SK-MEL-5 (cell line): ENCODE measurements at places on chromosomes 4 and X.

- DNase-seq = no peak
These were observed 164.2 kb downstream of the MAB21L2 start for GRCh38 chr4:150746156-150746555.

DNA sequence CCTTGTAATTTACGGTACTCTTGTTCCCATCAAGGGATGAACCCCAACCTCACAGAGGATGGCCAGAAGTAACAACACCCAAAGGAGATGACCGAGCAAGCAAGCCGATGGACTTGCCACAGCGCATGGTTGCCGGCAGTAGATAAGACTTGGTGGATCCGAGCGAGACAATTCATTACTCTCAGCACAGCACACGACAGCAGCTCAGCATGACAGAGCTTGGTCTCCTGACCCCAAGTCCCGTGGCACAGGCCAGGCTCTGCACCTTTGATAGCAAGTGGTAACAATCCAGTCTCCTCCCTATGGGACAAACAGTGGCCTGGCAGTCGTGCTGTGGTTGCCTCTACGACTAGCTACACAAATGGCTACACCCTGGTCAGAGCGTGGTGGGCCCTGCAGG is 26.3 kb downstream of the RWDD4 start:
- no peak for DNase-seq

GRCh38 chr4:158729716-158730559 is 6.7 kb upstream of the PPID start:
- peak; percentile 74 for DNase-seq

DNA sequence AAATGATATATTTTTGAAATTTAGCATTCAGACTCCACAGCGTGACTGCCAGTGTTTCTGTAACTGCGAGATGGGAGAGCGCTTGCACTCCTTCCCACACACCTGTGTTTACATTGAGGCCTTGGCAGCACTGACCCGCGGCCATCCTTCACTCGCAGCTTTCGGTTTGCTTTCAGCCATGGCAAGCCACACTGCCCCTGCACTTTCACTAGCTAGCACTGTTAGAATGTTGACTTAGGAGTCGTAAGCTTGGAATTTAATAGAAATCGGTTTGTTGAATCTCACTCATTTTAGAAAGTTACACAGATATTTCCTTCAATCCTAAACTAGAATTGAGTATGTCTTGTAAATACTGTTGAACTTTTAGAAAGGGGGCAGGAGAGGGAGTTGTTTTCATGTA is 136.2 kb downstream of the CFAP299 start:
- DNase-seq = no peak

- no peak for DNase-seq
These were observed 84.0 kb upstream of the HPF1 start for GRCh38 chr4:169841776-169842175.

DNA sequence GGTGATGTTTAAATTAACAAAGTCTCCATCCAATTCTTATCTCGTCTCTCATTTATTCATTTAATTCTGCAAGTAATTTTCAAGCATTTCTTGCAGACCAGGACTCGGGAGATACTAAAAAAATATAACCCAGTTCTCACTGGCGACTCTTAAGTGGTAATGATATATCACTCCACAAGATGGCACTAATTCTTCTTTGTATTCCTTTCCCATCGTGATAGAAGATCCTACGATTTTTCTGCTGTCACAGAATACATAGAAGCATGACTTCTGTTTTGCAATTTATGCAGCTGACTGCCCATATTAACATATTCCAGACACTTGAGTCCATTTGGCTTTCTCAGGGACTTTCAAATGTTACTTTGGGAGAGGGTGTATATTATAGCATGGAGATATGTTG is 64.0 kb upstream of the FGF13 start:
- peak; percentile 51 for DNase-seq

DNA sequence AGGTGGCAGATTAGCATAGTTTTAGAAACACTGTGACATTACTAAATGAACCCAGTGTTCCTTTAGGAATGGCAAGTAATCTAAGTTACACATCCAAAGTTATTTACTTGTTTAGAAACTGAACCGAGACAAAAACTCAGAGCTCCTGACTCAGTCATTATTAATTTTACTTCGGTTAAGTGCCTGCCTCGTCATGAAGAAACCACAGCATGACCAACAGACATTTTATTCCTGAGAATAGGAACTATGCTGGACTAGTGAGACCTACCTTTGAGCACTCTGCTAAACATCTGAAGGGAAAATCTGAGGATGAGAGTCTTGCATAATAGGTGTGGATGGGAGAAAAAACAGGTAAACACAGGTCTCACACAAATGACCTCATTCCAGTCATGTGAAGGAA is 2.5 kb downstream of the BEX1 start:
- no peak for DNase-seq

GRCh38 chr4:19944251-19944650 is 307.5 kb upstream of the SLIT2 start:
- DNase-seq = no peak

GRCh38 chrX:120999413-120999812 is 13.9 kb upstream of the CT47A1 start:
- no peak for DNase-seq

GRCh38 chr4:21949073-21949457 is 493 bp upstream of the KCNIP4 start:
- DNase-seq = no peak

- DNase-seq = no peak
These were observed 78.7 kb upstream of the TET2 start for GRCh38 chr4:105067946-105068345.

- no peak for DNase-seq
These were observed 62.4 kb downstream of the RPS6KA3 start for GRCh38 chrX:20204351-20204750.

DNA sequence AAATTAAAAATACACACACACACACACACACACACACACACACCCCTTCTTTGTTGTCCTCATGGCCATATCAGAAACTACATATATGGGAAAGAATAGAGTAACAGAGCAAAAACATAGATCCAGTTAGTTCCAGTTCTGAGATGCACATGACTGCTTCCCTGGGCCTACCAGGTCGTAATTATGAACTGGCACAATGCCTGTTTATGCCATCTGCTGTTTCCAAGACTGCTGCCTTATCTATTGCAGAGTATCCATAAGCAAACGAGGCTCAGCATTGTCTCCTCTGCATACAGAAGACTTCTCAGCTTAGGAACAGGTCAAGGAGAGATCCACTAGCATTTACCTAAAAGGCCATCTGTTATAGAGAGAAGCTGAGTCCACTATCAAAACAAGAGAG is 789.0 kb downstream of the TECRL start:
- DNase-seq = no peak

DNA sequence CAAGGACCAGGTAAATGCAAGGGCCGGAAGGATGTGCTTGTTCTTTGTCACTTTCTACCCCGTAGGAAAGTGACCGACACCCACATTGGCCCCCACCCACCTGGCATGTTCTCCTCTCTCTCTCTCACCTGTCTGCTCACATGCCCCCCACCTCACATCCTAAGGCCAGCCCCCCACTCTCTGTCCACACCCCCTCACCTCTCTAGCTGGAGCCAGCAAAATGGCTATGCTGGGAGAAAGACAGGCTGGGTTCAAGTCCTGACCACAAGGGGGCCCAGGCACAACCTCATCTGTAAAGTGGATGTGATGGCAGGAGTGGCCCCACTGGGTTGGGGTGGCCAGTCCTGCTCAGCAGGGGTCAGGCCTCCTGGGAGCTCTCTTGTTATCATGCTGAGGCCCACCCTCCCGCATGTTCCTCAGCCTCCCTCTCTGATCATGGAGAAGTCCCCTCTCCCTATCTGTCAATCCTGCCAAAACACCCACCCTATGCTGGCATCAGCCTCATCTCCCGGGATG is 1.7 kb upstream of the PPP2R2C start:
- DNase-seq = peak; percentile 32

DNA sequence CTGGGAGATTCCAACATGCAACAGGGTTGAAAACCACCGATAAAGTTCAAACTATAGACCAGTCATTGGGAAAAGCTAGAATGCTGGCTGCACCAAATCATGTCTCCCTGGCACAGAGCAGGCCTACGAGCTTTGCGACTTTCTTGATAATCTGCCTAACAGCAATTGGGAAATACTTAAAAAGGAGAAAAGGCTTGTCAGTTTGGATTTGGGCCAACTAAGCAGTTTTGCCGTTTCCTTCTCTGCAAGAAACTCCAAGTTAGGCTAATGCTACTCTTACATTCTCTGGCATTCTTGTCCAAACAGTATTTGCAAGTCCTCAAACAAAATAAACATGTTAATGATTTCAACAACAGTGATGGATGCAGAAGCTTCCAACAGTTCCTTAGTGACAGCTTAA is 87.9 kb downstream of the PDK3 start:
- no peak for DNase-seq

DNA sequence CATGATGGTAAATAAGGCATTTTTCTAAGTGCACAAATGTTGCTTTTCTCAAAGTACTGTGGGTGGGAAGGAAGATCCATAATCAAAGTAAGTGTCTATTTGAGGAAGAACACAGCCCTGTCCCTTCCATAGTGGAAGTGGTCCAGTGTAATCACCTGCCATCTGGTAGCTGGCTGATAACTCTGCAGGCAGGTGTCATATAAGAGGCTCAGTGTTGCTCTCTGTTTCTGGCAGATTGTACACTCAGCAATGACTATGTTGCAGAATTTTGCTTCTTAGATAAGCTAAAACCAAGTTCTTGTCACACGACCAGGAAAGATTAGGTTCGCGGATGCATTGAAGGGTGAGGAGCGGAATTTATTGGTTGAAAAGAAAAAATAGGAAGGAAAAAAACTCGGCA is 20.9 kb downstream of the SAGE1 start:
- DNase-seq = no peak

- no peak for DNase-seq
These were observed 199.3 kb downstream of the GC start for GRCh38 chr4:71584585-71584984.

- peak; percentile 0 for DNase-seq
These were observed 50.3 kb downstream of the SSX3 start for GRCh38 chrX:48306175-48306574.

DNA sequence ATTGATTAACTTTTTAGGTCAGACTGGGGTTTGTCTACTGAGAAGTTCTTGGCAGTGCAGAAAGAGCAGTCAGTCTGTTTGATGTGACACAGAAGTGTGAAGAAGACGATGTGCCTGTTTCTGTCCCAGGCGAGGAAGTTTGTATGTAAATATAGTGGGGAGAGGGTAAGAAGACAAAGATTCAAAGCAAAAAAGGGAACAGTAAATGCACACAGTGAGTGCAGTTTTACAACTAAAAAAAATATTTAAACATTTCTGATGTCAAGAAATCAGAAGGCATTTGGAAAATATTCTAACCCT is 264.9 kb downstream of the RAPGEF2 start:
- DNase-seq = no peak

GRCh38 chr4:81722290-81722851 is 250.7 kb upstream of the RASGEF1B start:
- DNase-seq = no peak

- DNase-seq = no peak
These were observed 92.3 kb upstream of the SLC7A11 start for GRCh38 chr4:138334346-138335016.

- DNase-seq = no peak
These were observed 105.7 kb downstream of the PSAPL1 start for GRCh38 chr4:7328913-7329638.

GRCh38 chr4:20735931-20736330 is 35.7 kb downstream of the PACRGL start:
- no peak for DNase-seq

- no peak for DNase-seq
These were observed 31.2 kb downstream of the PRDM8 start for GRCh38 chr4:80228460-80228859.

- DNase-seq = no peak
These were observed 6.8 kb upstream of the CDKL2 start for GRCh38 chr4:75637176-75637575.

DNA sequence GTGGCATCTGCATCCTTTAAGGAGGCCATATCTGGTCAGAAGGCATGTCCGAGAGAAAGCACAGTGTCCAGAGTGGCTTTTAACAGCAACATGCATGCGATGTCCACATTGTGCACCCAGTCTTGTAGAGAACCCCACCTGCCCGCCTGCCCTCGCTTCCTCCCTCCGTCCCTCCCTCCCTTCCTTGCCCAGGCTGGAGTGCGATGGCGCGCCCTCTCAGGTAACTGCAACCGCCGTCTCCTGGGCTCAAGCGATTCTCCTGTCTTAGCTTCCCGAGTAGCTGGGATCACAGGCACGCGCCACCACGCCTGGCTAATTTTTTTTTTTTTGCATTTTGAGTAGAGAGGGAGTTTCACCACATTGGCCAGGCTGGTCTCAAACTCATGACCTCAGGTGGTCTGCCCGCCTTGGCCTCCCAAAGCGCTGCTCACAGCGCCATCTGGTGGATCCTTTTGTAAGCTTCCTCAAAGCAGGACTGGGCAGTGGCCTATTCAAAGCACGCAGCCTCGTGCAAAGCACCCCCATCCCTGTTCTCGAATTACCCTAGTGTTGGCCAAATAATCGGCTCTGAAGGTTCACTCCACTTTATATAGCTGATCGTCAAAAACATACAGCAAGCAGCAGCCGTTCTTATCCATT is 15.0 kb downstream of the BRCC3 start:
- peak; percentile 72 for DNase-seq

- no peak for DNase-seq
These were observed 195.5 kb downstream of the PTTG2 start for GRCh38 chr4:38155589-38156294.

- DNase-seq = no peak
These were observed 61.2 kb downstream of the FHDC1 start for GRCh38 chr4:152997288-152997687.

DNA sequence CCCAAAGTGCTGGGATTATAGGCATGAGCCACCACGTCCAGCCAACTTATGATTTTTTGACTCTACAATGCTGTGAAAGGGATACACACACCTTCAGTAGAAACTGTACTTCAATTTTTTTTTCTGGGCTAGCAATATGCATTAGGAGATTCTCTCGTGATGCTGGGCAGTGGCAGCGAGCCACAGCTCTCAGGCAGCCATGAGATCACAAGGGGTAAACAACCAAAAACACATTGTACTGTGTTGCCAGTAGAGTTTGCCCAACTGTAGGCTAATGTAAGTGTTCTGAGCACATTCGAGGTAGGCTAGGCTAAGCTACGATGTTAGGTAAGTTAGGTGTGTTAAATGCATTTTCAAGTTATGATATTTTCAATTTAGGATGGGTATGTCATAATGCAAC is 25.7 kb downstream of the RAB33A start:
- peak; percentile 35 for DNase-seq

GRCh38 chr4:139042981-139043460 is 27.4 kb downstream of the NOCT start:
- no peak for DNase-seq

DNA sequence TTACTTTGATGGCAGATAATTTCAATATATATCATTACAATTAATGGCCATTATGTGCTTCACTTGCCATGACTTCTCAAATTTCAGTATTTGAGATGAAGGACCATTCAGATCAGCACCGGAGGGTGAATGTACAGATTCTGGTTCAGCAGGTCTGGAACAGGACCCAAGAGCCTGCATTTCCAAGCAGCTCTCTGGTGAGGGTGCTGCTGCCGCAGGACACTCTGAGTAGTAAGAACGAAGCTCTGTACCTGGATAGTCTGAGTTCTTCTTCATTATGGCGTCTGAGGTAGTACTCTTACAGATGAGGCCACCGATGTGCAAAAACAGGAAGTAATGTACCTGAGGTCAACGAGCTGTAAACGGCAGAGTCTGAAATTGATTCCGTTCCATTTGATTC is 228.2 kb downstream of the FBXW7 start:
- DNase-seq = no peak

GRCh38 chr4:78024085-78024484 is 33.0 kb upstream of the FRAS1 start:
- DNase-seq = no peak
